ENCODE measurements at places on chromosomes 1 and 21. TPM values are rescaled to one million over a fixed set of nuclear protein-coding genes. Genes with fewer than 3 reads are reported as not detected.

The MYOM3 gene
- total RNA-seq = not detected

The LINGO4 gene
- total RNA-seq = not detected

The NGF gene
- not detected for total RNA-seq

The TMEM240 gene
- 20.5 TPM for total RNA-seq

The AIRE gene
- total RNA-seq = not detected
